RWPE2 (cell line): ENCODE measurements at places on chromosomes 2 and 18.

- DNase-seq, result no peak
These were observed 527.6 kb upstream of the ZEB2 start for GRCh38 chr2:145047554-145047953.

- DNase-seq, result peak; percentile 23
These were observed 77.7 kb downstream of the RHOB start for GRCh38 chr2:20524412-20525040.

GRCh38 chr18:64275593-64276300 lies 126.9 kb upstream of the LINC00305 start:
- DNase-seq, result no peak

DNA sequence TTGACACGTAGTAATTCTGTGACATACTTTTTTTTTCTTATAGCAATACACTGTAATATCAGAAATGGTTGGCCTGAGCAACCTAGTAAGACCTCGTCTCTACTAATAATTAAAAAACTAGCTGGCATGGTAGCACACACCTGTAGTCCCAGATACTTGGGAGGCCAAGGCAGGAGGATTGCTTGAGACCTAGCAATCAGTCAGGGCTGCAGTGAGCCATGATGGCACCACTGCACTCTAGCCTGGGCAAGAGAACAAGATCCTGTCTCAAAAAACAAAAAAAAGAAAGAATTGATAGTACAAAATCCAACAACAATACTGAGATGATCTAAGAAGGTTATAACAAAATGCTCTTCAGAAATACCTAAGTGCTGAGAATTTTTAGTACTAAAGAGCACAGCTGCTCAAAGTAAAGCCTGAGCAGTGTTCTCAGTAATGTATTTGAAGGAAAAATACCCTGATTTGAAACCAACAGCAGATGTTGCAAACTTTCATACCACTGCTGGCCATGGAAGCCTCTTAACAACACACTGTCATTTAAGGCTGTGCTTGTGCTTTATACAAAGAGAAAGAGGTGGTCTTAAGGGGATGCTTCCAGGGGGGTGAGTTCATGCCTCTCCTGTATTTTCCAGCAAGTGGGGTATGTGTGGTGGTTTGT lies 132.6 kb upstream of the CDCA7 start:
- DNase-seq, result no peak

DNA sequence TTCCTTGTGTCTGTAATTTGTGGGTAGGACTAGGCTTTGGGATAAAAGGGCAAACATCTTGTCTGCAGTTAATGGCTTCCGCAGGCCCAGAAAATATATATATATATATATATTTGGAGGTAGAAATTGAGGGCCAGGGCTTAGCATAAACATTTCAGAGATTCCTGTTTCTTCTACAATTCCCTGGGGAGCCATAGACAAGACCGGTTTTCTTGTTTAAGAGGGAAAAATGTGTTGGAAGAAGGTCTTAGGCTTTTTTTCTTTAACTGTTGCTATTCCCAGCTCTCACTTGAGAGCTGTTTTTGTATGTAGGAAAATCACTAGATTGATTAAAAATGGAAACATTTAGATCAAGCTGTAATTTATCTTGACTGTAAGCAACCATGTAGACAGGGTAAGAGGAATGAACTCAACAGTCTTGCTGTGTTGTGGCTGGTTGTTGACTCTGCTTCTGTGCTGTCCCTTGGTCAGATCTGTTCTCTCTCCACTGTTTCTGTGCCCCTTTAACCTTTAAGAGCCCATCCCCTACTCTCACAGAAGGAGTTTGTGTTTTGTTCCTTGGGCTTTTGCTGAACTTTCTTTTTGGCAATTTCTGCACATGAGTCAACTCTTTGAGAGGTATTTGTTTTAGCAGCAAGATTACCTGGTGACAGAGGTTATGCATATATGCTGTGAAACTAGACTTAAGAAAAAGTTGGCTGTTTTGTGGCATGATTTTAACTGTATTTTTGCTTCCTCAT lies 58.3 kb downstream of the EFEMP1 start:
- DNase-seq, result no peak

DNA sequence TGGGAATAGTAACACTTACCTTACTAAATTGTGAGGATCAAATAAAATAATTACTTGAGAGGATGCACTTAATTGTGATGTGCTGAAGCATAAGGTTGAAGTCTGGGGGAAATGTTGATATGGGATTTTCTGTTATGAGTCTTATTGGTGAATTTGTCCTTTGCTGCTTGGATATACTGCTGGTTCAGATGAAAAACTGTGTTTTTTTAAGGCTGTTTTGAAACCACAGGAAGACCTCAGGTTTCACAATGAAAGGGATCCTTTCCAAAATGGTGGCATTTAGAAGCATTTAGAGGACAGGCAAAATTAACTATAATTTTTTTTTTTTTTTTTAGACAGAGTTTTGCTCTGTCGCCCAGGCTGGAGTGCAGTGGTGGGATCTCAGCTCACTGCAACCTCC lies 34.9 kb downstream of the SPATS2L start:
- DNase-seq, result no peak

DNA sequence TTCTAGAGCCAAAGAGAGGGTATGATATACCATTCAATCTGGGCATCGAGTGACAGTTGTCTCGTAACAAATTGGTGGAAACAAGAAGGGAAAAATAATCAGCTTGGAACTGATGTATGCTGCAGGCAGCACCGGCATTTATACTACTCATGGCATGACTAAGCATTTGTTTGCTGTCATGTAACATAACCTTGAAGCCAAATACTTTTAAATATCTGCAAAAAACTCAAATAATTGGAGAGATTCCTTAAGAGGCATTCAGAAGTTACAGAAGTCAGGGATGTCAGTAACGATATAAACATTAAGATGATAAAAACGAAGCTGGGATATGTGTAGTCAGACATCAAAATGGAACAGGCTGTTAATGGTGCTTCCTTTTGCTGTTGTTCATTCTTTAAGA lies 157.3 kb upstream of the MMADHC start:
- DNase-seq, result no peak

GRCh38 chr2:219082332-219082958 lies 21.7 kb upstream of the IHH start:
- DNase-seq, result no peak

DNA sequence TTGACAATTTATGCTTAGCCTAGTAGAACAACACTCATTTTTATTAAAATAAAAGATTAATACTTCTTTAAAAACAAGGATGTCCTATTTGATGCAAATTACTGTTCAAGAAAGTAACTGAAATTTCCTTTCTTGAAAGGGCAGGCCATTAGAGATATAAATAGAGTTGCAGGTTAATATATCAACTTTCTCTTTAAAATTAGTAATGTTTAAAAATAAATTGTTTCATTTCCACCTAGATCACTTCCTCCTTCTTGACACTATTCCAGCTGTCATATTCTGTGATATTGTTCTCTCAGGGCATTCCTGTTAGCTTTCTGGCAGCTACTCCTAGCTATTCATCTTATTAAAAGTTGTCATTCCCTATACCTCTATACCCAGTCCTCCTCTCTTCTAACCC lies 357.9 kb upstream of the NRP2 start:
- DNase-seq, result no peak

DNA sequence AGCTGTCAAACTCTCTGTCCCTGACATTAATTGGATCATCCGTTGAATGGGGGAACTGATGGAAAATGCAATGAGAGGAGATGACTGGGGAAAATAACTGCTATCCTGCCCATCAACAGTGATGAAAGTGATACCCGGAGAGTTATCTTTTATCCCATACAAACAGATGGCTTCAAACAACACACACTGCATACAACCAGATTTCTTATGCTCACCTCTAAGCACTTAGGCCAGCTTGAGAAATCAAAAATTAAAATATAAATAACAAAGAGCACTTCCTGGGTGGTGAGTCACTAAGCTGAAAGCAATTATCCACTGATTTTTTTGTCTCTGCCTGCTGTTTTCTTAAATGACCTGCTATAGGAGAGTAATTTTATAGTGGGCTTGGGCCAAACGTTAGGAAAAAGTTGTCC lies 237.6 kb upstream of the RGPD4 start:
- no peak for DNase-seq

GRCh38 chr18:33750366-33750765 lies 172.3 kb downstream of the ASXL3 start:
- DNase-seq, result no peak

GRCh38 chr18:484749-485464 lies 15.6 kb downstream of the COLEC12 start:
- DNase-seq, result no peak

- DNase-seq, result no peak
These were observed 2.1 kb downstream of the LRRTM1 start for GRCh38 chr2:80302314-80303005.

DNA sequence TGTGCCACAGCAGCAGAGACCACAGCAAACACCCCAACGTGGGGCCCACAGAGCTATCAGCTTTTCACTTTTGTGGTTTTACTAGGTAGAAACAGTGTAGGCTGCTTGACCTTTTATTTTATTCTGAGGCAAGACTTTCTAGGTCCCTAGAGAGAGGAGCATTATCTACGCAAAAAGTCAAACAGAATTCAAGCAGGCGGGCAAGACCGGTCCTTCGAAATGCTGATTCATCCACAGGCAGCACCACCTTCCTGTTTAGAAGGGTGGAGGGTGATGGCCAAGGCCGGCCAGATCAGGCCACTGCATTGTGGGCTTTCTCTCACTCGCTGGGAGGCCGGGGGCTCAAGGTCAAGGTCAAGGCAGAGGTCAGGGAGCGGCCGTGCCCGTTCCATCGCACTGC lies 573.0 kb downstream of the GALR1 start:
- no peak for DNase-seq

DNA sequence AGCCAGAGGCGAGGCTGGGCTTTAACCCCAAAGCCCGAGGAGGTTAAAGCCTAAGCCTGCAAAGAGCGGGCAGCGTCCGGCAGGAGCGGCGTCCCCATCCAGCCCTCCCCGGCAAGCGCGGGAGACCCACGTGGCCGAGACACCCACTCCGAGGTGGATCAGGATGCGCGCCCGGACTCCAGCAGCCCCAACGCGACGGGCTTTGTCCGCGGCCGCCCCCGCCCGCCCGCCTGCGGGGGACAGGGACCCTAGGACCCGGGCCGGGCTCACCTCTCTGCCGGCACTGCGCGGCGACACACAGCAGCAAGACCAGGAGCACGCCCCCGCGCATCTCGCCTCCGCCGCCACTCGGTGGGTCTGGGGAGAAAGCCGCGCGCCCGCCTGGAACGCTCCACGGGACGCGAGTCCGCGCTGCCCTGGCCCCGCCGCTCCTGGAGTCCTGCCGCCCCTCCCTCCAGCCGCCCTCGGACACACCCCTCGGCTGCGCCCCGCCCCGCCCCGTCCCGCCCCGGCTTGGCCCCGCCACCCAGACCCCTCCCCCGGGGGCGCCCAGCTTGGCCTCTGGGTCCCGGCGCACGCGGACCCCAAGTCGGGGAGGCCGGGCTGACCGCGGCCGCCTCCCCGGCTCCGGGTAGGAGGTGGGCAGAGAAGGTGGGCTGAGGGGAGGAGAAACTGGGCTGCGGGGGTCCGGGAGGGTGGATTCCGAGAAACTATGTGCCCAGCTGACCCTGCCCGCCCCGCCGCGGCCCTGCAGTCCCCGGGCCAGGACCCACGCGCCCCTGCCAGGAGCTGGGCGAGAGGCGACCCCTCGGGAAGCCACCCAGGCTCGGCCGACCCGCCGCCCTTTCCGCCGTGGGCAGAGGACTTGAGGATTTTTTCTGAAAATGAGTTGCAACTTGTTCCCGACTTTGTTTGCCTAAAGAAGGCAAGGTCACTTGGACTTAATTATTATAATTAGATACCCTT lies at the start of gene LAMA1:
TSS of gene LAMA1 (minus strand) at position 408 of the 966 bp plus-strand sequence. CDS start at position 331, 77 bp downstream.
- no peak for DNase-seq

- no peak for DNase-seq
These were observed 8.2 kb upstream of the SLC4A3 start for GRCh38 chr2:219619235-219619634.

- DNase-seq, result no peak
These were observed 599.5 kb upstream of the SYT4 start for GRCh38 chr18:43876748-43877147.

DNA sequence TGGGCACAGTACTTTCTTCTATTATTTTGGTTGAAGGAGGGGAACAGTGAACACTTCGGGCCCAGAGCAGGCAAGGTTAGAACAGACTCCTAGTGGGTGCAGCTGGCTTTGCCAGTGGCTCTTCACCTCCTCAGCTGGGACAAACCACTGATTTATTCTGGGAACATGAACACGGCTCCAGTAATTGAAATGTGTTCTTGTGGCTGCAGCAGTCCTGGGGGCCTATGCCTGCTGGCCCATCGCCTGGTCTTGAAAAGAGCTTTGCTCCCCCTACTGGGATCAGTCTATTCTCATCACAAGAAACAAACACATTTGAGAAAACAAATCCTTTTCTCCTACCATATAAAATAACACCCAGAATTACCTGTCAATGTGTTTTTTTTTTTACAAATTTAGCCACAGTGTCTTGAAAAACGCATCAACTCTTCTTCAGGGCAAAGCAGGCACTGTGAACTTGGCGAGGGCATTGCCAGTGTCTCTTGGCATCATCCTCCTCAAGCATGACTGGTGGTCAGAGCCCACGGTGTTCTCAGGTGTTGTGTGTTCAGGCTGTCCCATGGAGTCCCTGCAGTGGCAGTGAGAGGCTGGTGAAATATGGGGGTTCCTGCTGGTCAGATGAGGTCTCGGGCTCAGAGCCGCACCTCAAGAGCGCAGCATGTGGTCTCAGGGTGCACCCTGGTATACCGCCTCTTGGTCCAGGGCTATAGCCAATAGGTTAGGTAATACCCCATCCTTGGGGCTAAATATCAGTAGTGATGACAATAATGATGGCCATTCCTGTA lies 51.3 kb downstream of the RNF144A start:
- no peak for DNase-seq

- DNase-seq, result no peak
These were observed 39.9 kb downstream of the STK17B start for GRCh38 chr2:196131384-196131937.

DNA sequence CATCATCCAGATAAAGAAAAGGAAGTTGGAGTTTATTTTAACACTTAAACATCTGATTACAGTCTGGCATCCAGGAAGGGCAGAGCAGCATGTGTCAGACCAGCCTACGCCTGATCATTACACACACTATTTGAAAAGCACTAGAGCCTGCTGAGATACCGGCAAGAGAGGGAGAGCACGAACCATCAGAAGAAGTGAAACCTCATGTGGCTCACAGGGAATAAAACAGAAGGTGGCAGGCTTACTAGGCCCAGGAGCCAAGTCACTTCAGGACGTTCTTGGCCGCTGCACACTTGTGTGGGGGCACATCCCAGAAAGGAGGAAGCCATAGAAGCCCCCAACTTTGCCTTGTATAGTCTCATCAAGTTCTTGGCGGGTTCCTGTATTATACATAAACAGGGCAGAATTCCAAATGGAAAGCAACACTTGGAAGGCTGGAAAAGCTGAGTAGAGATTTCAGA lies 105.5 kb downstream of the UGGT1 start:
- no peak for DNase-seq

- no peak for DNase-seq
These were observed 232.6 kb upstream of the PXDN start for GRCh38 chr2:1976728-1977416.

- DNase-seq, result no peak
These were observed 295.9 kb upstream of the EPAS1 start for GRCh38 chr2:46001290-46001689.

GRCh38 chr2:22035361-22035830 lies 911.6 kb downstream of the TDRD15 start:
- DNase-seq, result no peak

- no peak for DNase-seq
These were observed 918 bp upstream of the HNRNPLL start for GRCh38 chr2:38603402-38604290.

GRCh38 chr2:211928201-211928600 lies 610.4 kb downstream of the ERBB4 start:
- DNase-seq, result no peak
